K562 (cell line): ENCODE measurements at places on chromosomes 16 and 17. TPM values are rescaled to one million over a fixed set of nuclear protein-coding genes. Genes with fewer than 3 reads are reported as not detected.

The ALDH3A2 gene
- 0.67 and 0.78 TPM in 2 replicates for total RNA-seq

The CMTM2 gene
- total RNA-seq = not detected in 2 replicates

The JMJD6 gene
- total RNA-seq = 47.9 and 52.3 TPM in 2 replicates

The NACA2 gene
- not detected in 2 replicates for total RNA-seq

The ST6GALNAC1 gene
- total RNA-seq = 42.9 and 53.1 TPM in 2 replicates

The OR1E1 gene
- not detected in 2 replicates for total RNA-seq

The KRT32 gene
- total RNA-seq = not detected in 2 replicates
